Muscle of back (tissue), 13 donors: ENCODE measurements at places on chromosomes 2 and 18.

GRCh38 chr18:74311000-74311399, 4.6 kb upstream of the C18orf63 start:
- no peak for DNase-seq

- DNase-seq: no peak
Measured at GRCh38 chr2:98026927-98027522, 31.3 kb upstream of the TMEM131 start.

- DNase-seq: no peak
Measured at GRCh38 chr2:58006256-58006951, 40.2 kb upstream of the VRK2 start.

DNA sequence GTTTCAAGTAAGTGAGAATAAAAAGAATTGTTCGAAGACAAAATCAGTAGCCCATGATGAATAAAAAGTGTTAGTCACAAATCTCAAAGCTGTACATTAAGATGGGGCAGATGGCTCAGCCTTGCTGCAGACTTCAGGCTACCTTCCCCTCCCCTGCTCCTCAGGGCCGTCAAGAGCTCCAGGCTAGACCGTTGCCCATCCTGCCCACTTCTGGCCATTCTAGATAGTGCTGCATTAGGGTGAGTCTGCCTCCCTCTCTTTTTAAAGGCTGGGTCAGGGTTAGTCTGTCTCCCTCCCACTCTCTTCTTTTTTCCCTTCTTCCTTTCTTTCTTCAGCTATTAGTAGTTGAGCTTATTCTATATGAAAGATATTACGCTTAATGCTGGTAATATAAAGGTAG, 86.0 kb downstream of the MAPRE2 start:
- no peak for DNase-seq

GRCh38 chr18:74734013-74734444, 136.4 kb downstream of the ZNF407 start:
- no peak for DNase-seq

DNA sequence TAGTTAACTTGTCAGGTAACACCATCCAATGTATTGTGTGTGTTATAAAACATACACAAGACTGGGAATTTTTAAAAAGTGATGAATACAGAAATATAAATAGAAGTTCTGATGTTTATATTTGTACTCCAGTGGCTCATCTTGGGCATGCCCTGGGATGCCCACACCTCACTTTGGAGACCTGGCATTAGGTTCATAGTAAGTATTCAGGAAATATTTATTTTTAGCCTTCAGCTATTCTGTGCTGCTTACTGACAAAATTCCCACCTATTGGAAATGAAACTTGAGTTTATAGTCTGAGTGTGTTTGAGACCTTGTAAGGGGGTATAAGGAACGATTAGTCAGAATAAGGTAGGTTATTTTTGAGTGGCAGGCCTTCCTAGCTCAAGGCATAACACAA, 67.5 kb downstream of the MYO1B start:
- no peak for DNase-seq

DNA sequence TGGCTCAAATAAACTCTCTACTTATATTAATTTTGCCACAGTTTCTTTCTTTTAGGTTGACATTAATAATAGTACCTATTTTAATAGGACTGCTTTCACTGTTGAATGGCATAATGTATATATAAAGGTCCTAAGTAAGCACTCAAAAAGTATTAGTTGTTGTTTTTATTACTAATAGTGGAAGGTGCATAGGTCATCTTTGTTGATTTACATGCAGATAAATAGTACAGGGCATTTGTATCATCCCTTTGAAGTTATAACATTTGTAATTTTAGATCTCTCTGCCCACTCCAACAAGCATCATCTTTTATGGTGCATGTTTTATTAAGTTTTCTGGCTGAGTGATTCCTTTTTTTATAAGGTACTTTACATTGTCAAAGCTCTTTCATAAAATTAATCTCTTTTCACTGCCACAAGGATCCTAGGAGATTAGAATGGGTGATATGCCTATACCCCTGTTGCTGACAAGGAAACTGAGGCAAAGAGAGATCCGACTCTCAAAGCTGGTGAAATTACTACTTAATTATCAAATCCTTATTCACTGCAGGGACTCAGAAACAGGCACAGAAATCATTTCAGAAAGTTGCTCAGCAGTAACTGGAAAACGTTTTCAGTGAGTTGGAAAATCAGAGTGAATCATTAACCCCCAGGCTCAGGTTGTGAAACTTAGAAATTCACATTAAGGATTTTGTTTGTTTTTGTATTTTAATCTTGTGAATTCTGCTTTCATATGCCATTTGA, 299.6 kb downstream of the AGPS start:
- no peak for DNase-seq

- no peak for DNase-seq
Measured at GRCh38 chr18:25133879-25134278, 218.1 kb downstream of the ZNF521 start.

DNA sequence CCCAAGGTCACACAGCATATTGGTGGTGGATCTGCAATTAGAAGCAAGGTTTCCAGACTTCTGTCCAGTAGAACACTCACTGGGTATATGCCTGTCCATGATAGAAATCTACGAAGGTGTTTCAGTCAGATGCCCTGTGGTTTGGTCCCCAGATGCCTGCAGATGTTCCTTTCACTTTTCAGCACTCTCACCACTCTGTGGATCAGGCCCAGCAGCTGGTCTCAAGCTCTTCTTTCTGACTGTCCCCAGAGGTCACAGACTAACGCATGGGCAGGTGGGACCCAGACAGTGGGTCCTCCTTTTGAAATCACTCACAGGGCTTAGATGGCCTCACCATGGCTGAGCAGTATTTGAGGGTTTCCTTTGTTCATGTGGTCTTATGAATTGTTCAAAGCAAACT, 376.5 kb downstream of the ALK start:
- DNase-seq: no peak

- DNase-seq: no peak
Measured at GRCh38 chr18:56473400-56474024, 164.9 kb downstream of the TXNL1 start.

DNA sequence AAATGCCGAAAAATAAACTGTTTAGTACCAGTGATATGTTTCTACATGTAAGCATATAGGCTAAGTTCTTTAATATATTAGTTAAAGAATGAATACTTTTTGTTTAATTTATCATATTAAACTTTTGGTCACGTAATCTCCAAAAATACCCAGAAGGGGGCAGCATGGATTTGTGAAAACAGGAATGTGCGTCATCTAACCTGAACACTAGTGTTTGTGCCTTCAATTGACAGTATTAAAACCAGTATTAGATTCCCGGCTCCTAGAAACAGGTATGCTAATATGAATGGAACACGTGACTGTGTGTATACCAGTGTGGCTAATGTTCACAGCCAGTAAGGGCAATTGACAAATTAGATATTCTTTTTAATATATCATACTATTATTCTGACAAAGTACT, 51.8 kb downstream of the WDR7 start:
- DNase-seq: peak; percentile 6

- no peak for DNase-seq
Measured at GRCh38 chr18:9854801-9855676, 30.7 kb upstream of the TXNDC2 start.

- DNase-seq: peak; percentile 62
Measured at GRCh38 chr2:202109737-202110184, 36.7 kb downstream of the KIAA2012 start.

DNA sequence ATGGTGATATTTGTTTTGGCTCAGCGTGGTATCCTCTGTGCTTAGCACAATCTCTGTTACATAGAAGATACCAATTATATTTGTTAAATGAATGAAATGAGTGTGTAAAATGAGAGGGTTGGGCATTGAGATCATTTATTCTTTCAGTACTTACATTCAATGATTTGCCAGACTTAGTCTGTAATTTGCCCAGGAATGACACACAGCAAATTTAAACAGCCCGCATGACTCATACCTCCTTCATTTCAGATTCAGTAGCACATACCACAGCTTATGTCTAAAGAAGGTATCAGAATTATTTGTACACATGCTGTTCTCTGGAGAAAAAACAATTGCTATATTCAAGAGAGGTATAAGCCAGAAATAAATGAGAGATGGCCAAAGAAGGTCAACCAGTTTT, 37.0 kb downstream of the KLHL14 start:
- DNase-seq: no peak

DNA sequence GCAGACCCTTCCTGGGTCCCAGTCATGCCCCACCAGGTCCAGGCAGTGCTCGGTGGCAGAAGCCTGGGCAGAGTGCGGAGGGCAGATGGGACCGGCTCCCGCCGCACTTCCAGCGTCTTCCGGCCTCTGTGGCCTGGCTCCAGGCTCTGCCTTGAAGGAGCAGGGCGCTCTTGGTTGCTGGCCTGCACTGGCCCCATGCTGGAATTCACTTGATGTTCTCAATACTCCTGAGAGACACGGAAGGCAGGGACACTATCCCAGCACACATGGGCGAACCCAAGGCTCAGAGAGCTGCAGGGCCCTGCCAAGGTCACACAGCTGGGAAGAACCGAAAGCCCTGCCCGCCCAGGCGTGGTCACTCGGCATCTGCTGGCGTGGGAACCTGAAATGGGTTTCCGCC, 87.6 kb upstream of the ODC1 start:
- DNase-seq: no peak

GRCh38 chr2:148430101-148430500, 214.4 kb upstream of the EPC2 start:
- no peak for DNase-seq

GRCh38 chr18:13574761-13575160, 151.6 kb downstream of the FAM210A start:
- no peak for DNase-seq

DNA sequence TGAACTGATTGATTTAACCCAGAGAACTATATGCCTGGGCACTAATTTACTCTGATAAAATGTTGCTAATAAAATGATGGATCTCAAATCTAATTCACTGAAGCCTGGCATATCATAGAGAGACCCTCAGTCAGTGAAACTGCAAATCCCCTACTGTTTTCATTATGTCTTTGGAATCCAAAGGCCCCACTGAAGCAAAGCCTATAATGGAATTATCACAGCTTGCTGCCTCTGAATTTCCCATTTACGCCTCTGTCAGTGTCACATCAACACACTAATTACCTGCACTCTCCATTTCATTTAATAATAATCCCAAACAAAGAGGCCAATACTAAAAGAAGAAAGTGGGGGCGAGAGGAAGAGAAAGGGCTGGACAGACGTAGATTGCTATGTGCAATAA, 470.9 kb downstream of the MBD2 start:
- no peak for DNase-seq

DNA sequence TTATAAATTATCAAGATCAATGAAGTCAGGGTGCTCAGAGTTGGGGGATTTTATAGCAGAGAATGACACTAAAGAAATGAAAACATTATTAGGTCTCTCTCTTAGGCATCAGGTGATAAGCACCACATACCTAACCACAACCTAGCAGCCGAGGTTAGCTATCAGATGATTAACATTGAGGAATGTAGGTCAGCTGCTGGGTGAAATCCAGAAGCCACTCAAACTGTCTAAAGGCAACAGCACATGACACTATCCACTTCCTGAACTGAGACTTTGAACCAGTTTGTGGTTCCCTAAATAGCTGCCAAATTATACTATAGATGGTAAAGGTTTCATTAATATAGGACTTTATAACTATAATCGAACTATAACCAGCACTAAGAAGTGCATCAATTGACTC, 4.7 kb downstream of the EPG5 start:
- DNase-seq: no peak

DNA sequence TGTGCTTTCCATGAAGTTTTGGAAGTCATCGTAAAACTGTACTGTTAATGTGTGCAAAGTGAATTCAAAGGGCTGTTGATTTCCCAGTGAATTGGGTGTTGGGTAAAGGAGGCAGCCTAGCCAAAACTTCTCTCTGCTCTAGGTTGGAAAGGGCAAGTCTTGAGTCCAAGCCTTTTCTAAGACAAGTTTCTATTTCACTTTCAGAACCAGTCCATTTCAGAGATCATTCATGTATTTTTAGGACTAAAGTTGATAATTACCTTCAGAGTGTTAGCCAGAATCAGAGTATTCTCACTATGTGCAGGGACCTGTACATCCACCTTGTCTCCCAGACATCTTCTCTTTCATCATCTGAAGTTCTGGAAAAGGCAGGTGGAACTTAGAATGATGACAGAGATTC, 636.1 kb upstream of the KLHL29 start:
- no peak for DNase-seq

DNA sequence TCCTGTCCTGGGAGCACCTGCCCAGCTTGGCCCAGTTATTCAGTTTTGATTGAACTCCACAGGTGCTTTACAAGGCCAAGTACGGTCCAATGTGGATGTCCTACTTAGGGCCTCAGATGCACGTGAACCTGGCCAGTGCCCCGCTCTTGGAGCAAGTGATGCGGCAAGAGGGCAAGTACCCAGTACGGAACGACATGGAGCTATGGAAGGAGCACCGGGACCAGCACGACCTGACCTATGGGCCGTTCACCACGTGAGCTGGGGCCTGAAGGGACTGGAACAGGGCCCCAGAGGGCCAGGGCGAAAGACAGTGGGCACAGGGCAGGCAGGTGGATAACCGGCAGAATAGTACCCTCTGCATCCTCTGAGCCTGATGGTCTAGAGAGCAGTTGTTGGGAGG, 22.1 kb downstream of the PRKAG3 start:
- DNase-seq: no peak

DNA sequence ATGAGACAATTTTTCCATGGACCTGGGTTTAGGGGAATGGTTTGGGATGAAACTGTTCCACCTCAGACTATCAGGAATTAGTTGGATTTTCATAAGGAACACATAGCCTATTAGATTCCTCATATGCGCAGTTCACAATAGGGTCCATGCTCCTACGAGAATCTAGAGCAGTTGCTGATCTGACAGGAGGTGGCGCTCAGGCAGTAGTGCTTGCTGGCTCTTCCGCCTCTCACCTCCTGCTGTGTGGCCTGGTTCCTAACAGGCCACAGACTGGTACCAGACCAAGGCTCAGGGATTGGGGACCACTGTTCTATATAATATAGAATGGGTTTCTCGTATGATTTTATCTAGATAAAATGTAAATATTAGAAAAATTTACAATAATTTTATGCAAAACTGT, 338.7 kb downstream of the CPS1 start:
- DNase-seq: no peak

DNA sequence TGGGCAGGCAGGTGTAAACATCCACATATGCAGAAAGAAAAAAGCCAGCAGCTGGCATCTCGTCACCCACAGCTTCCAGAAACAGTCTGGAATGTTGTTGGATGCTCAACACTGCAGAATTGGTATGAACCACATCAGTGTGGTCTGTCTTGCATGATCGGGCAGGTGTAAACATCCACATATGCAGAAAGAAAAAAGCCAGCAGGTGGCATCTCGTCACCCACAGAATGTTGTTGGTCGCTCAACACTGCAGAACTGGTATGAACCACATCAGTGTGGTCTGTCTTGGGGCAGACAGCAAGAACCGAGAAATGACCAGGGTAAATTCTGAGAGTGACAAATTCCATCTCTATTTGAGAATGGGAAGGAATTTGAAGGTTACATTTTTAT, 39.6 kb downstream of the DOCK10 start:
- no peak for DNase-seq

- DNase-seq: no peak
Measured at GRCh38 chr18:70188113-70188512, 17.4 kb downstream of the RTTN start.

DNA sequence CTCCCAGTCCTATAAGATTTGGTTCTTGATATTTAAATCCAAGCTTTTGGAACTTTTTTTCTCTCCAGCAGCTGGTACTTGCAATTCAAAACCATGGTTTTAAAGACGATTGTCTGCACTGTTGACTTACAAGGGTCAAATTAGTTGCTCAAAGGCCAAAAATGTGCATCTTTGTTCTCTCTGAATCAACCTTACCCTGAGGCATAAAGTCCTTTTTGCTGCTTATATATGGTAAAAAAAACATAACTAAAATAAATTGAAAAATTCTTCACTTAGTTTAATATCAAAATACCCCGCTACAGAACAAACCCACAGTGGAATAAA, 592.7 kb downstream of the XIRP2 start:
- DNase-seq: no peak

- no peak for DNase-seq
Measured at GRCh38 chr2:227677928-227678327, 11.3 kb downstream of the SCYGR5 start.
